ENCODE measurements at places on chromosomes 2 and 18. TPM values are rescaled to one million over a fixed set of nuclear protein-coding genes. Genes with fewer than 3 reads are reported as not detected.

GRCh38 chr2:108125581-108125980, 114.2 kb upstream of the SULT1C3 start:
- H3K4me3 ChIP-seq, result no peak overlapping the region
- H3K36me3 ChIP-seq, result no peaks in the 10 kb centered on the region
- H3K4me1 ChIP-seq, result no peaks in the 10 kb centered on the region
- no peak overlapping the region for H3K27ac ChIP-seq
- no peaks in the 10 kb centered on the region for H3K27me3 ChIP-seq

The C2orf66 gene
- total RNA-seq, result not detected

GRCh38 chr2:217988840-217989204, 14.0 kb downstream of the TNS1 start:
- H3K4me3 ChIP-seq, result no peak overlapping the region
- H3K4me1 ChIP-seq, result no peaks in the 10 kb centered on the region
- no peak overlapping the region for H3K27ac ChIP-seq
- H3K27me3 ChIP-seq, result no peaks in the 10 kb centered on the region
- H3K36me3 ChIP-seq, result no peaks in the 10 kb centered on the region

- H3K4me3 ChIP-seq, result no peak overlapping the region
- no peak for DNase-seq
- H3K4me1 ChIP-seq, result peaks cover 75% of the 10 kb centered on the region
- H3K36me3 ChIP-seq, result peaks cover 36% of the 10 kb centered on the region
- H3K27ac ChIP-seq, result no peak overlapping the region
Measured at GRCh38 chr2:203728321-203728720, 21.9 kb downstream of the CD28 start.

- no peak for DNase-seq
- peaks cover 3% of the 10 kb centered on the region for H3K4me1 ChIP-seq
- H3K36me3 ChIP-seq, result no peaks in the 10 kb centered on the region
- H3K27ac ChIP-seq, result no peak overlapping the region
Measured at GRCh38 chr18:22223254-22223964, 54.0 kb downstream of the GATA6 start.

- H3K4me1 ChIP-seq, result no peaks in the 10 kb centered on the region
- H3K36me3 ChIP-seq, result no peaks in the 10 kb centered on the region
- no peak overlapping the region for H3K4me3 ChIP-seq
- H3K27ac ChIP-seq, result no peak overlapping the region
- DNase-seq, result no peak
Measured at GRCh38 chr2:173254659-173255058, 100.0 kb upstream of the CDCA7 start.

The TMEM163 gene
- total RNA-seq, result not detected

The SLC16A14 gene
- total RNA-seq, result 1.0 TPM

The CROCC2 gene
- not detected for total RNA-seq

- H3K4me1 ChIP-seq, result peaks cover 9% of the 10 kb centered on the region
- H3K4me3 ChIP-seq, result no peak overlapping the region
- DNase-seq, result no peak
- H3K27ac ChIP-seq, result no peak overlapping the region
- peaks cover 4% of the 10 kb centered on the region for H3K27me3 ChIP-seq
Measured at GRCh38 chr2:111053266-111053665, 67.4 kb upstream of the BCL2L11 start.

GRCh38 chr2:59744436-59744835, 809.0 kb downstream of the BCL11A start:
- no peak for DNase-seq
- no peaks in the 10 kb centered on the region for H3K4me1 ChIP-seq
- no peaks in the 10 kb centered on the region for H3K27me3 ChIP-seq
- no peak overlapping the region for H3K4me3 ChIP-seq
- H3K36me3 ChIP-seq, result no peaks in the 10 kb centered on the region
